ENCODE measurements at places on chromosomes 11 and 22. TPM values are rescaled to one million over a fixed set of nuclear protein-coding genes. Genes with fewer than 3 reads are reported as not detected.

- DNase-seq = no peak
These were observed 174.2 kb upstream of the PDGFD start for GRCh38 chr11:104338186-104338585.

- DNase-seq = no peak
These were observed 1.4 kb upstream of the TPP1 start for GRCh38 chr11:6620636-6621035.

DNA sequence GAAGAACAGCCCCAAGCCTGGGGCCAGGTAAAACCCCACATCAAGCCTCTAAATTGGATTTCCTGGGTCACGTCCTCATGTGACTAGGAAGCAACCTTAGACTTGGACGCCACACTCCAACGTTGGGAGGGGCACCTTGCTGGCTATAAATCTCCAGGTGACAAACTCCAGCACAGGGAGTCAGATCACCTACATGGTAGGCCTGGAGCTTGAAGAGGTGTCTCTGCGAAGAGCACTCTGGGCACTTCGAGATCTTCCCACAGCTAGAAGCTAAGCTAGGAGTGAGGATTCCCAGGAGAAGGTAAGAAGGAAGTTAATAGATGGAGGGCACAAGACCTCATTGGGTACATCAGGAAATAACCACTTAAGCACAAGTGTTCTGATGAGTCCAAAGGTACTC lies 77.1 kb upstream of the GNAZ start:
- DNase-seq = peak; percentile 16

DNA sequence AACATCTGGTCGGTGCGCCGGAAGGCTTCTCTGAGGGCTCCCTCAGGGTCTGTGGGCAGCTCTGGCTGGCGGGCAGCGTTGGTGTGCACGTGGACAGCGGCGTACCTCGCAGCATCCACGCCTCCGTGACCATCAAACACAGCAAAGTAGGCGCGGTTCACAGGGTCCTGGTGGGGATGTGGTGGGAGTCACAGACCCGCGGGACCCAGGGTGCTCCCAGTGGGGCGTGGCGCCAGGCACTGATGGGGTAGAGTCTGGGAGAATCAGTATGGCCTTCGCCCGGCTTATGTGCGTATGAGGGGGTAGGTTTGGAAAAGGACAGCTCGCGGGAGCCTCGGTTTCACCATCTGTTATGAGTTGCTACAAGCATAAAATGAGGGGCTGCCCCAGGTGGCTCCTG lies 19.2 kb downstream of the PPM1F start:
- DNase-seq = no peak

DNA sequence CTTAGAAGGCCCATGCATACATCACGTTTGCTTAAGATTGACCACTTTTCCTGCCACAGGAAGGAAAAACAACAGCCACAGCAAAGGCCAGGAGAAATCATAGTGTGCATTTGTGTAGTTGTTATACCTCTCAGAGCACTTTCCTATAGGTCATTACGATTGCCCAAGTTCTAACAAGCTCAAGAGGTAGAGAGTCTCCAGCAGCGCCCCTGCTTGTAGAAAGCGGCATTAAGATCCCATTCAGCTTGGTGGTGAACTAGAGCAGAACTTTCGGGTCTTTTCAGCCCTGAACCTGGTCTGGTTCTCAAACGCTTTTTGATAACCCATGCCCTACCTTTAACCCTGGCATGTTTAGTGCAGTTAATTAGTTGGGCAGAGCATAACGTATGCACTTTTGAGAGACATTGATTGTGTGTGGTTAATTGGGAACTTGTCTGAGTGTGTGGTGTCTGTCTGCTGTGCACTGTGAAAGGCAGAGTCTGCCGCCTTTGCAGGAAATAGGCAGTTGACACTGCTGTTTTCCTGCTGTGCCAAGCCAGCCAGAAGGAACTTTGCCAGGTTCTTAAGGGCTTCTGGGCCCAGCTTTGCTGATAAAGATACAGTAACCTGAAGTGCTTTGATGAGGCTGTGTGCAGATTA lies 109.9 kb upstream of the CLMP start:
- DNase-seq = no peak

DNA sequence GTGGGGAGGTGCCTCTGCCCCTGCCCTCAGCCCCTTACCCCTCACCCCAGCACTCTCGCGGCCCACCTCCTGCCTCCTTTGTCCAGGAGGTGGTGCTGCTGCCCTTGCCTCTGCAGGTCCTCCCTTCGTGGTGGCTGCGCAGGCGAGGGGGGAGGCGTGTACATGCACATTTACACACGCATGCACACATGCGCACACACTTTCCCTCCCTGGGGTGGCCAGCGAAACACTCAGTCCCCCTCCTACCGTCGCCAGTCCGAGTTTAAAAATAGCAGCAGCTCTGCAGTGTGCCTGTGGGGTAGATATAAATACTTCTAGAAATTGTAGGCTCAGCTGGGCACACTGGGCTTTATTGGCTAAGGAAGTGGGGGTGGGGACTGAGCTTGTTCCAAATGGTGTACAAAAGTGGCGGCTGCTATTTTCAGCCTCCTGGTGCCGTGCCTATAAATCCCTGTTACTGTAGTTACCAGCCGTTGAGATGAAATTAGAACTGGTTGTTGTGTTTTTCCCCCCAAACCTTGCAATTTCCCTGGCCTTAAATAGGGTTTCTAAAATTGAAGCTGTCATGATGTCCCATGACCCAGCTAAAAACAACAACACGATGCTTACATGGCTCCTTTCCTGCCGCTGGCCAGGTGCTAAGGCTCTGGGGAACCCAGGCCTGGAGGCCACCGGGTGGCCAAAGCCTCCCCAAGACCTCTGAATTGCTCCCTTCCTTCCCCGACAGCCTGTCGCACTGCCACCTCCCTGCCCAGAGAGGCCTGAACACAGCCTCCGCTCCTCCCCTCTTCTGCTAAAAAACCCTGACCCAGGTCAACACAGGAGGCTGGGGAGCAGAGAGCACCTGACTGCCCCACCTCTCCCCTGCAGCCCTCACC lies 12.4 kb downstream of the PICK1 start:
- peak; percentile 29 for DNase-seq

GRCh38 chr11:87265132-87265531 lies 227.4 kb downstream of the TMEM135 start:
- DNase-seq = no peak

- DNase-seq = no peak
These were observed 110.0 kb upstream of the KIRREL3 start for GRCh38 chr11:127110542-127110941.

DNA sequence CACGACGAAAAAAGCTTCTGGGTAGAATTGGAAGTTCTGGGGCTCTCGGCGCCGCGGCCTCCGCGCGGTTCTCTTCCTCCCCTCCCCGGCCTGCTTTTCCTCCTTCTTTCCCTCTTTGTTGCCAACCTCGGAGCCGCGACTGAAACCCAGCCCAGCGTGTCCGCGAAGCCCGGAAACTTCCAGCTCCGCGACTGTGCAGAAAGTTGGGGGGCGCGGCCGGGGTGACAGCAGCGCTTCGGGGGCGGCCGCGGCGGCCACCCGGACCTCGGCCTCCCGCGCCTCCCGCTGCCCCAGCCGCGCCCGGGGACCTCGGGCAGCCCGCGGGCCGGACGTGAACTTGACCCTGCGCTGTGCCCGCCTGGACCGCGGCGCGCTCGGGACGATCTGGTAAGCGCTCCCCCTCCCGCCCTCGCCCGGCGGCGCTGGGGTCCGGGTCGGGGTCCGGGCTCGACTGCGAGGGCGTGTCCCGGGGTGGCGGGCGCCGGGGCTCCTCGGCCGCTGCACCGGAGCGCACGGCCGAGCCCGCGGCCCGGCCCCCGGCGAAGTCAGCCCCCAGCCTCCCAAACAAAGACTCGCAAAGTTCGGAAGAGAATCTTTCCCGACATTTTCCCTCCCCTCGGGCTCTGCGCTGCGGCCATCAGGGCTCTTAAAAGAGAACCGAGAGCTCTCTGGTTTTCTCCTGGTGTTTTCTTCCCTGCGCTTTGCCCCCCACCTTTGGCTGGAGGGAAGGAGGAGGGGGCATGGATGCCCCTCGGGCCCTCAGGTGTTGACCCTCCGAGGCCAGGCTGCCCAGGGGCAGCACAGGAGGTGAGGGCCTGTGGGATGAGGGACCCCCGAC lies 67.9 kb upstream of the WNT7B start:
- peak; percentile 51 for DNase-seq

DNA sequence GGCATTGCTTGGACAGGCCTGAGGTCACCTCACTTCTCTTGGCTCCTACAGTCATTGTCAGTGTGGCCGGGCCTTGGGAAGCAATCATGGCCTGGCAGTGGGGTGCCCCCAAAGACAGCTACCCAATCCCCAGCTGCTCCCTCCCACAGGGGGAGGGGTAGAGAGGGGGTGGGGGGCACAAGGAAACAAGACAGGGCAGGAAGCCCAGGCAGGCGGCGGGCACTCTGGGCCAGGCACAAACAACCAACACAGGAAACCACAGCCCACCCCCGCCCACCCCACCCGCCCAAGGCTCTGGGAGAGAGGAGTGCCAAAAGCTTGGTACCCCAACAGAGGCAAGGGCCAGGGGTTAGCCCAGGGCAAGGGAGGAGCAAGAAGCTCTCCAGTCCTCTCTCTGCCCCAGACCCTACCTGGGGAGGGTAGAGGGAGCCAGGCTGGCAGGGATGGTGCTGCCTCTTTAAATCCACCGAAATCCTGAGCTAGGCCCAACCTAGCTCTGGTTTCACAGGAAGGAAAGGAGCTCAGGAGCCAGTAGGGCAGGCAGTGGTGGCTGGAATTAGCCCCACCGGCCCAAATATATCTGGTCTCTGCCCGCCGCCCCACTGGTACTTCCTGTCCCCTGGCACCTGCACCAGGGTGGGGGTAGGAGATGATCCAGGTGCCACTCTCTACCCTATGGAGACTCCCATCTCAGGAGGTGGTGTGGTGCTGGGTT lies 12.2 kb downstream of the BCL9L start:
- DNase-seq = no peak

The WNT7B gene
- not detected for total RNA-seq

The ETS1 gene
- 31.8 TPM for total RNA-seq

The MMP7 gene
- total RNA-seq = not detected

The HTR3B gene
- total RNA-seq = not detected

The SYCE3 gene
- total RNA-seq = not detected

The RAG2 gene
- total RNA-seq = not detected
